ENCODE measurements at places on chromosomes 3 and 15.

- DNase-seq = no peak
Measured at GRCh38 chr3:94453864-94454263, 391.0 kb downstream of the NSUN3 start.

- no peak for DNase-seq
Measured at GRCh38 chr3:67983166-67983565, 328.8 kb upstream of the SUCLG2 start.

GRCh38 chr3:32421991-32422859, 30.6 kb downstream of the CMTM7 start:
- DNase-seq = no peak

DNA sequence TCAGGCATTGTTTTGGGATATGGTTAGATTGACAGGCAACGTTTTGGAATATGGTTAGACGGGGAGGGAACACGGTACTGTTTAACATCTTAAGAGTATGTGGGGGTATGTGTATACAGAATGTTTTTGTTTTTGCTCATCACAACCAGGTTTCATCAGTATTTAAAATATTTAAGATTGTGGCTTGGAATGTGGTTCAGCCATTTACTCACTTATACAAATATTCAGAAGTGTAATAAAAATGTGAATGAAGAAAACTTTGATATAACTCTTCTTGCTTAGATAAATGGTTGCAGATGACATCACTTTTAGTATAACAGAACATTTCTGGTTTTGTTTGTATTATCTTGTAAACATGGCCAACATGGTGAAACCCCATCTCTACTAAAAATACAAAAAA, 3.9 kb upstream of the PAK2 start:
- no peak for DNase-seq

DNA sequence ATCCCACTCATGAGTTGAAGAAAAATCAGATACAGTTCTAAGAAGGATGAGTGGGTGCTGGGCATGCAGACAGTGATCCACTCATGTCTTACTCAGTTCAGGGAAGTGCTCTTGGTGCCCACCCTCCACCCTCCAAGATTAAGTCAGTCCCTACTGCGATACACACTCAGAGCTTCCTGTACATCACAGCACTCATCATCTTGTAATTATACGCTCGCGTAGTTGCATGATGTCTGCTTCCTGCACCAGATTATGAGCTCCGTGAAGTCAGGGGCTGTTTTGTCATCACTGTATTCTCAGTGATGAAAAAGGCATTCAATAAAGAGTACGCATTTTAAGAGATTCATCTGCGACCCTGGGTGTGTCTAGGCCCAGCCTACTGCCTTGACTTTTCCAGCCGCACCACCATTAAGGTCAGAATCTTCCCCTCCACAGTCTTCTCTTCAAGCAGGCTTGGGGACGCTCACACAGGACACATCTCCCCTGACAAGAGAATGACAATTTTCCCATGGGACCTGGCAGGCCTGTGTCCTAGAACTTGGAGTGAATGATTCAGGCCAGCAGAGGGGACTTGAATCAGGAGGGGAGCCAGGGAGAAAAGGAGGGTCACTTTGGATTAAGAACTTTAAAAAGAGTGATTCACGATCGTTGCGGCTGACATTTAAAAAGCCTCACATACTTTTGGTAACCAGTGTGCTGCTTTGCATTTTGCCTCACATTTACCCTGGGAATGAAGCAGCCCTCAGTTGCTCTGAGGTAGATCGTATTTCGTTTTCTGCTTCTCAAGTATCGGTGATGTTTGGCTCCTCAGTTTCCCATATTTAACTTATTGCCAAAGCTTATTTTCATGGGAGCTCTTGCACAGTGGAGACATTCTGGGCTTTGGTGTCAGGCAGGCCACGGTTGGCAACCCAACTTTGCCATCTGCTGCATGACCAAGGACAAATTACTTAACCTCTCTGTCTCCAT, 7.9 kb upstream of the PDE8A start:
- no peak for DNase-seq

GRCh38 chr15:83869341-83869740, 215.4 kb downstream of the ADAMTSL3 start:
- DNase-seq = no peak

GRCh38 chr15:51229907-51230330, 108.5 kb downstream of the CYP19A1 start:
- DNase-seq = no peak

- DNase-seq = no peak
Measured at GRCh38 chr15:72732516-72732915, 46.5 kb downstream of the BBS4 start.

DNA sequence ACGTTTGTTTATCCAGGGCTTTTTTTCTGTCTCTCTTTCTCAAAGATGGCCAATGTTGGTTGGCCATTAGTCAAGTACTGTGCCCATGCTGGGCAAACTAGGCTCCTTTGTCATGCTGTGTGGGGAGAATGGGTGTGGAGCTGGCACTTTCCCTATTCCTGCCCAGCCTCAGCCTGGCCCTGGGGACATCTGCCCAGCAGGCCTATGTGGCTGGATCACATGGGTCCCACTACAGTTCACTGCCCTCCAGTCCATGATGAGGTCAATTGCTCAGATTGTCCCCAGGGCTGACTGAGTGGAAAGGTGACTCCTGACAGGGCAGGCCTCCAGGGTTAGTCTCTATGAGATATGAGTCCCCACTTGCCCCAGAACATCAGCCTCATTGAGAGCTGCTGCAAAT, 54.4 kb upstream of the HERC1 start:
- no peak for DNase-seq

GRCh38 chr3:32349184-32349583, 42.5 kb upstream of the CMTM7 start:
- no peak for DNase-seq

DNA sequence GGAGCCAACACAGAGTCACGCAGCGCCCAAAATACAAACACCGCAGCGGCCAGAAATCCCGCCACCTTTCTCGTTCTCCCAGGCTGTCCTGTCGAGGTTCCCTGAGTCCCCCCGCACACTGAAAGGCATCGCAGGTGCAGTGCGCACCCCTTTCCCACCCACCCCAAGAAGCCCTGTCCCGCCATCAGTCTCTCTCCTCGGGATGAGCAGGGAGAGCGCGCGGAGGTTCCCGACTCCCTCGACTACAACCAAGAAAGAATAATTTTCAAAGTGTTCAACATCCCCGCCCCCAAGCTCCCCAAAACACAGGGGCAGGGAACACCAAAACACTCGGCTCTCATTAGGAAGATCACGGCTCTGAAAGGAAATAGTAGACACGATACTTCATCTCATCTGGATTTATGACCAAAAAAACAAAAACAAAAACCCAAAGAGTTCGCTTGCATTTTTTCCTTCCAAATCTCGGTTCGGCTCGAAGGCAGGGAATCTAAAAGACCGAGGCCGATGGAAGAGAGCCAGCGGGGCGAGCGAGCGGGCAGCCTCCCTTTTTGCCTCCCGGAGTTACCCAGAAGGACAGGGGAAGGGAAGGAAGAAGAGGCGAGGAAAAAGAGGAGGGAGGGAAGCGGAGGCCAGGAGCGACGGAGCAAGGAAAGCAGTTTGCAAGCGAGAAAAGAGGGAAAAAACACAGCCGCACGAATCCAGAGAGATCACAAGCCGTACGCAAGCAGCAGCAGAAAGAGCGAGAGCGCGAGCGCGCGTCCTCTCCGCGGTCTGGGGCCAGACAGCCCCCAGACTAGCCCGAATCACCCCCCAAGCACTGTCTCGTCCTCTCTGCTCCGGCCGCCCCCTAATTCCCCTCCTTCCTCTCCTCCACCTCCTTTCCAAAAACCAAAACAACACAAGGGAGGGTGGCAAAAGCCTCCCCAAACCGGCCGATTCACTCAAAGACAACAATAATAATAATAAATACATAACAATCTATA, 808 bp downstream of the BCL6 start:
- no peak for DNase-seq

- DNase-seq = no peak
Measured at GRCh38 chr3:37531066-37531720, 330.5 kb upstream of the CTDSPL start.

DNA sequence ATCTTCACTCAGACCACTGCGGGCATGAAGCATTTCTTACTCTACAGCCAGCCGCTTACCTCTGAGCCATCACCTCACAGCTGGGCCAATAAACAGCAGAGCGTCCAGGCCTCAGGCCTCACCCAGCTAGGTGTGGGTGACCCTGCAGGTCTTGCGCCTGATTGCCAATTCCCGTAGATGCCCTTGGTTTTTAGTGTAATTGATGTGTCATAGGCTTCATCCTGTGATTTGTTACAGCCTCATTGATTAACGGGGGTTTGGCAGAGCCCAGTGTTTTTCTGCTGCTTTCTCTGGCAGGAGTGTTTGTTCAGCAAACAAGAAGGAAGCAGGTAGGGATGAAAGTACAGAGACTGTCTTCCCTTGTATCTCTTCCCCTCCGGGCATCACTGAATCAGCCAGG, 49.6 kb upstream of the BNIP2 start:
- DNase-seq = no peak

DNA sequence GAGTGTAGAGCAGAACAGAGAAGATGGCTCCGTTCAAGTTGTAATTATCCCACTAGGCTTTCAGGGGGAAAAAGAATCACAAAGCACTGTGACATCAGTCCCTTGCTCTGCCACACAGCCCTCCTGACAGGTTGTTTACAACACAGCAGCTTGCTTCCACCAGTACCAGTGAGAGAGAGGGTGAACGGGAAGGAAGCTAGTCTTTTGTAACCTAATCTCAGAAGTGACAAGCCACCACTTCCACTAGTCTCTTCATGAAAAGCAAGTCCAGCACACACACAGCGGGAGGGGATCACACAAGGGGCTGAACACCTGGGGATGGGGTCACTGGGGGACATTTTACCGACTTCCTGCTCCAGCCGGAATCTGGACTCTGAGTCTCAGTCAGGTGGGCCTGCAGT, 86.3 kb downstream of the FAM81A start:
- DNase-seq = no peak

- DNase-seq = no peak
Measured at GRCh38 chr3:25177041-25177440, 251.0 kb upstream of the RARB start.

DNA sequence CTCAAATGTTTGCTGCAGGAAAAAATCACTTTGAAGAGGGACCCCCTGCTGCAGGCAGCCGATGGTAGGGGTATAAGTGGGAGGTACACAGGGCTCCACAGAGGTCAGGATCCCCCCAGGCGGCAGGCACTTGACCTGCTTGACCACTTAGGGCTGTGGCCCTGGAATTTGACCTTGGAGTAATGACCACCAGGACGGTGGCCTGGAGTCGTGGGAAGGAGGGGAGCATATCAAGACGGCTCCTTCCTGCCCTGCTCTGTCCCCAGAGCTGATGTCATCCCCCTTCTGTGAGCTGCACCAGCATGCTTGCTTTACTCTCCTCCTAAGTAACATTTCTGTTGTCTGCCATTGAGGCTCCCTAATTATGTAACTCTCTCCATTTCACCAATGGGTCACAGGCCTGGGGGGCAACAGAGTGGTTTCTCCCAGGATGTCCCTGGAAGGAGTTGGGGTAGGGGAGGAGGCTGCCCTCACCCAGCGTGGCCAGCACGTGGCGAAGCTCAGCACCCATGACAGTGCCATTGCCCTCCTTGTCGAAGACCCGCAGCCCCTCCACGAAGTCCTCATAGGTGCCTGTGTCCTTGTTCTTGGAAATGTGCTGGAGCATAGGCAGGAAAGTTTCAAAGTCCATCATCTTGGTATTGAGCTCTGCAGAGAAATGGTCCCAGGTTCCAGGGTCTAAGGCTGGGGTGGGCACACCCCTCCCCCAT, 4.1 kb downstream of the MYL3 start:
- no peak for DNase-seq

GRCh38 chr15:28989239-28989830, 103.6 kb downstream of the APBA2 start:
- DNase-seq = no peak

GRCh38 chr3:180329847-180330246, 272.1 kb upstream of the TTC14 start:
- DNase-seq = no peak

DNA sequence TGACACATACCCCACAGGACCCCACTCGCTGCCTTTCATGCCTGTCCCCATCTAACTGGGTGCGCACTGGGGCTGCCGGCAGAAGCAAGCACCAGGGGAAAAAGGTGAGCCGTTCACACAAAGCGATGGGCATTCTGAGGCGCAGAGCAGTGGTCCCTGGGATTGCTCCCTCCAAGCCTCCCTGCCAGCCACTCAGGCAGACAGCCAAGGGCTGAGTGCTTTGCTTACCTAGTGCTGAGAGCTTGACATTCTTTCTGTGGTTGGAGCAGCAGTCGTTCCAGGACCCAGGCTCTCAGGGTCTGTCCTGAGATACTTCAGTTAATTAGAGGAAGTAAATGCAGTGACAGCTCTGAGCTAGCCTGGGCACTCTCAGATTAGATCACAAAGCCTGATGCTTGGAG, 5.7 kb downstream of the ESYT3 start:
- DNase-seq = no peak

DNA sequence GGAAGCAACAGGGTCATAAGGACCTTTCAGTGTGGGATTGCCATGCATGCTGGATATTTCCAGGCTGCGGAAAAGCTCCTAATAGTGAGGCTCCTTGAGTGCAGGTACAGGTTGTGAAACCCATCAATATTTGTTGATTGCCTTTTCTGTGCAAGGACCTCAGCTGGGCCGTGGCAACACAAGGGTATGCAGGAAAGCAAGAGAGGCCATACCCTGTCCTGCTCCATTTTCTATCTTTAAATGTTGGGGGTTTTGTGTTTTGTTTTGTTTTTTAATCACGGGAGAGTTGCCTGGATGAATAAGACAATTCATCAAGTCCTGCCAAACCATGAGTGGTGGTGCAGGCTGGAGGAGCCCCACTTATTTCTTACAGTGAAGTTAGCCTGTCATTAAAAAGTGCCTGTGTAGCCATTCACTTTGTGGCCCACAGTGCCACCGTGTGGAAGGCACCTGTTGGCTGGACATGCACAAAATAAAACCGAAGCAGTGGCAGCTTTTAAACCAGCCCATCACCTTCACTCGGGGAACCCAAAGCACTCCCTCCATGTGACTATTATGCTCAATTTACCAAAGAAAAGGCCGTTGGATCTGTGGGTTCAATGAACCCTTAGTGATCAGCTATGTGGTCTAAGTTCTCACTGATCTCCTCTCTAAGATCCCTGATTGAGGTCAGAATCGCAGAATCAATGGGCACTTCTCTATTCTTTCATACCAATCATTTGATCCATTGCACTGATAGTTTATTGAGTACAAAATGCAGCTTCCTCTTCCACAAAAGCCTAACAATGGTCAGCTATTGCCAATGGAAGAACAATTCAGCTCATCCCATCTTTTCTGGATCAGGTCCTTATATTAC, 42.2 kb downstream of the CLDN18 start:
- no peak for DNase-seq

All from stimulated activated CD4-positive, alpha-beta T cell treated with anti-CD3 and anti-CD28 coated beads, TNF-alpha, amount 100 ng/mL, for 24 hours (primary cell).